Brain pericyte (primary cell): ENCODE measurements at places on chromosomes 2 and 18.

DNA sequence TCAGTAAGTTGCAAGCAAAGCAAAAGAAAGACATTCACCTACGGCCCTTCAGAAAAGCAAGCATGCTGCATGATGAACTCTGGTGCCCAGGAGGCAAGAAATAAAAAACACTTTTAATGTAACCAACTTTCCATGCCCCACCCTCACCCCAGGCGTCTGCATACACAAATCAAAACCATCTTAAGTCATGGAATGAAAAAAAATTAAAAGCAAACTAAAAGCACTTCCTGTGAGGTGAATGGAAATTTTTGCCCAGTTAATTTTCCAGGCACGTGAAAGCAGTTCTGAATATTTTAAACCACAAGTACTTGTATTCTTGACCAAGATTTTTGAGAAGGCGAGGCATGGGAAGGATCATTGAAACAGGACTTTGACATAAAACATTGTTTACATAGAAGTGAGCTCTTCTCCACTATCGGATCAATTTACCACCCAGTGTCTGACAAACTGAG, 2.5 kb upstream of the ICOS start:
- DNase-seq = no peak

GRCh38 chr18:4374564-4374963, 80.5 kb downstream of the DLGAP1 start:
- DNase-seq = no peak

- no peak for DNase-seq
Measured at GRCh38 chr2:217471319-217471718, 531.5 kb downstream of the TNS1 start.

GRCh38 chr2:208006833-208007232, 18.5 kb downstream of the PLEKHM3 start:
- no peak for DNase-seq

- DNase-seq = no peak
Measured at GRCh38 chr2:152319822-152320570, 15.0 kb upstream of the FMNL2 start.

- DNase-seq = no peak
Measured at GRCh38 chr2:9018109-9018508, 14.6 kb upstream of the MBOAT2 start.

- DNase-seq = no peak
Measured at GRCh38 chr2:9796056-9797010, 46.9 kb upstream of the TAF1B start.

DNA sequence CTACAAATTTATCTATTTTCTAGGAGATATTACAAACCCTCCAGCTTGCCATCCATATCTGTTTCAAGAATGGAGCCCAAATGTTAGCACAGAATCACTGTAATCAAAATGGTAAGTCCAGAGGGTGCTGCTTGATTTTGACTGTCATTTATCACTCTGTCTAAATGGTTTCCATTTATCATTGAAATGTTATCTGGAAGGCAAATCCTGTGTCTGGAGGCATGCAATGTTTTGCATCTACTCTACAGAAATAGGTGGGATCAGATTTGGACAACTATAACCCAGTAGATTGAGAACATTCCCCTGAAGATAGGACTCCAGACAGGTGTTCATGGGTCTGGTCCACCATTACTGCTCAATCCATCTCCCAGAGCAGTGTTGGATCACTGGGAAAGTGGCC, 128.7 kb downstream of the MAIP1 start:
- no peak for DNase-seq

- peak; percentile 83 for DNase-seq
Measured at GRCh38 chr2:20614201-20615067, 36.5 kb downstream of the HS1BP3 start.

GRCh38 chr2:186748354-186748753, 54.5 kb downstream of the FAM171B start:
- no peak for DNase-seq

GRCh38 chr18:11868230-11868629, 17.0 kb downstream of the CHMP1B start:
- no peak for DNase-seq

DNA sequence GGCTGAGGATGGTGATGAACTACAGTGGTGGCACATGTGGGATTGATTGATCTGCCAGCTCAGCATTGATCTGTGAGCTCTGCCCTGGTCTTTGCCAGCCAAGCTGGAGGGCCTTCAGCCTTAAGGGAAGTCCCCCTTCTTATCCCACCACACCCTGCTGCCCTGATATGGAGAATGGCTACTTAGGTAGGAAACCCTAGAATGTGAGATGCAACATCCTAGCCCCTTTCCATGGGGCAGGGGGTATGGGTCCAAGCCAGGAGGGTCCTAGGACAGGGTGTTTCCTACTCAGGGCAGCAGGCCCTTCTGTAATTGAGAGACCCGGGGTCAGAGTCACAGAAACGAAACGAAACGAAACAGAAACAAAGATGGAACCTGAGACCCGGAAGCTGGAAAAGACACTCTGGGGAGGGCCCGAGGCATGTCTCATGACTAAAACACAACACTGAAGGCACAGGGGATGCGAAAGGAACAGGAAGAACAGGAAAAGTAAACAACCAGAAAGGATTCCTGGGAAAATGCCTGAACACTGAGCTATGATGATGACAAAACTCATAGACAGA, 16.9 kb upstream of the SULT1C2 start:
- DNase-seq = peak; percentile 53

DNA sequence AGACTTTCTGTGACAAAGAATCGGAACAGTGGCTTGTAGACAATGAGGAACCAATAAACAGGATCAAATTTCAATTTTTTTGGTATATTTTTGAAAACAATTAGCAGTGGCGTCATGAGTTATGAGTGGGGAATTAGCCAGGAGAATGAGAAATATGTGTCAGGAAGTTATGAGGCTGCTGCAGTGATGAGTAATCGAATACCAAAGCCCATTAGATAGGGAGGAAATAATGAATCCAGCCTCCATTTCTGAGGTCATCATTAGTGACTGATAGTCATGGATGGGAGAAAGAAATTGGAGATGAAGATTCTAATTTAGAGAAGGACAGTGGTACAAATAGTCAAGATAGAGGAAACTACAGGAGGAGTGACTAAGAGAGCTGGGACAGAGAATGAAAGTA, 673.1 kb upstream of the VRK2 start:
- DNase-seq = no peak

- DNase-seq = no peak
Measured at GRCh38 chr18:72542984-72543356, 1.2 kb downstream of the CBLN2 start.

DNA sequence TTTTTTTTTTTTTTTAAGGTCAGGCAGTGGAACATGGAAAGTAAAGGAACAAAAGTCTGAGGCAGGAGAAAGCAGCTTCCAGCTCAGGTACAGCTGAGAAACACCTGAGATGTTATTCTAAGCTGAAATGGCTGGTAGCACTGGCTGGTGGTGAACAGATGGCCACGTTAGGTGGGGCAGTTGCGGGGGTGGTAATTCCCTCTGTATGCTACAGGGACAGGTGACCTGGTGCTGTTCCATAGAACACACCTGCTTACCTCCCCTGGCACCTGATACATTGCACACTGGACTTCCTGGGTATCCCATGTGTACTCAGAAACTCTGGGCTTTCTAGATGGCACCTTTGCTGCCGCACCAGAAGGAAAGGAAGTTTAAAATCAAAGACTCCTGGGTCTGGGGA, 333.3 kb downstream of the SLC8A1 start:
- DNase-seq = no peak

DNA sequence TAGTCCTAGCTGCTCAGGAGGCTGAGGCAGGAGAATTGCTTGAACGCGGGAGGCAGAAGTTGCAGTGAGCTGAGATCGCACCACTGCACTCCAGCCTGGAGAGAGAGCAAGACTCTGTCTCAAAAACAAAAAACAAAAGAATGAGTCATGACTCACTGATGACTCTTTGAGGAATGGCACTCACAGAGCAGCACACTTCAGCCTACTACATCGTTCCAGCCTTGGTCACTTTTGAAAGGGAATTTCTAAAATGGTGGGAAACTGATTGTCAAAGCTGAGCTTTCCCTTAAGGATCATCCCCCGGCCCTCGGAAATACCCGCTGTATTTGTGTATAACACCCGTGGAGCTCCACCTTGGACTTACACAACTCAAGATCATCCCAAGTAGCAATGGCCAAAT, 217.3 kb upstream of the HS6ST1 start:
- DNase-seq = no peak

- DNase-seq = no peak
Measured at GRCh38 chr2:9755008-9755407, 88.3 kb upstream of the TAF1B start.

- no peak for DNase-seq
Measured at GRCh38 chr2:118937817-118938216, 4.2 kb upstream of the MARCO start.

GRCh38 chr2:196435189-196435588, 204.3 kb upstream of the CCDC150 start:
- DNase-seq = no peak

DNA sequence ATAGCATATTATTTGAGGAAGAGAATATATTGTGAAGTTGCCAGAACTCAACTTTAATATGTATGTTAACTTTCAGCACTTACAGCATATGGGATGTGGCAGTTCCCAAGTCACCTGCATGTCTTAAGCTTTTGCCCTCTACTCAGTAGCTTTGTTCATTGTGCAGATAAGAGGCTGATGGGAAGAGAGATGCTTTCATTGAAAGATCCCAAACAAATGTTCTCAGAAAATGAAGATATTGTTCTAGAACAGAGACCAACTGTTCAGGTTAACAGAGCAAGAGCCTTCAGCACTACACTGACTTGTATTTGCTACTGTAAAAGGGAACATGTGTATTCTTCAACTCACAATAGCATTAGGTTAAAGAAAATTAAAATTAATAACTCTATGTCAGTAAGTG, 28.1 kb downstream of the GAREM1 start:
- no peak for DNase-seq
